ENCODE measurements at places on chromosomes 3 and 15.

DNA sequence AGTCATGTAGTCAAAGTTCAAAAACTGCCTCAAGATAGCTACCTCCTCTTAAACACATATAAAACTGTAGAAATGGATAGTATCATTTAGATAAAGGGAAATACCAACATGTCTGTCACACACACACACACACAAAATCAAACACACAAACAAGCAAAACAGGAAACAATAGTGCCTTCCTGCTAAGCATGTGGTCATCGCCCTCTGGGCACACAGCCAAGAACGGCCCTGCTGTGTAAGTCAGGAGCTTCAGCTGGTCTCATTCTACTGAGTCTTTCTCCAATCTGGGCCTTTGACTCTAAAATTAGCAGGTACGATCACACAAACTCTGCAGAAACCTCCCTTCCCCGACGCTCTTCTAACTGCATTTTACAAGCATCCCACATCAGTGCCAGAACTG lies 272.2 kb upstream of the CHRNA7 start:
- no peak for DNase-seq

DNA sequence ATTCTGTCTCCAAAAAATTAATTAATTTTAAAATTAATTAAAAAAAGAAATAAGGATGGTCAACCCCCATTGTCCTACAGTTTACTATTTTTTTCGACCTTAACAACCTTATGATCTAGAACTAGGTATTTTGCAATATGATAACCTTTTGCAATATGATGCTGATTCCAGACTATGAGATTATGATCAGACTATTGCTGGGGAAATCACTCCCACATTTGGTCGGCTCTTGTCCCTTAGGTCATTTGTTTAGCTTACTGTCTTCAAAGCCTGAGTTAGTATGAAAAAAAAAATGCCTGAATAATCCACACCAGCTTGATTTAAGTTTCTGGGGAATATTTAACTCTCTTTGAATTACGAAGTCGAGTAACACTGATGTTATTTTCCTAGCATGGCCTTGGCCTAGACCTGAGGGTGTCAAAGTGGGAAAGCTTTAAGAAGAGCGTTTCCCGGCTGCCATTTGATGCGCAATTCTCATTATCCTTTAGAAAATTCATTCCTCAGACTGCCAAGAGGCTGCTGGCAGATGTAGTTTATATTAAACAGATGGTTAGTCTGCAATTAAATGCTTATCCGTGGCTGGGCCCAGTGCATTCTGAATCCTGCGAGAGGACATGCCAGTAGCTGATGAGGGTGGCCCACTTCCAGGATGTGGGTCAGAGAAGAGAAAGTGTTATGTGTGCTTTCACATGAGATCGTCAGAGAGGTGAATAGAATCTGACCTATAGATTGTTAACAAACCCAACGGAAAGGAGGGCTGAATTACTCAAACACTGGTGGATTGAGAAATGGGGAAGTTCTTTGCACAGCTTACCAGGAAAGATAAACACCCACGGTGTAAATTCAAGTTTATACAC lies 496.0 kb upstream of the THBS1 start:
- no peak for DNase-seq

DNA sequence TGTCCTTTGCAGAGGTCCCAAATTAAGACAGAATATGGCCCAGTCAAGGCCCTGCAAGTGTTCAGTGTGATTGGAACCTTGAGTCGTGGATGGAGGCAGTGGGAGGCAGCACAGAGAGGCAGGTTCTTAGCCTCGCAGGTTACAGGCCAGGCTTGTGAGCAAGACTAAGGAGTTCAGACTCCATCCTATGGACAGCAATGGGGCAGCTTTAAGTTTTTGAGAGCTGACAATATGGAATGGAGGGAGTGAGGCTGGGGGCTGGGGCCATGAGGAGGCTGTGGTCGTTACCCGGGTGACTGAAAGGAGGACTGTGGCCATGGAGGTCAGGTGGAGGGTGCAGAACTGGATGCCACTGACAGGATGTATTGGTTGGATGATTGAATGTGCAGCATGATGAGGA lies 74.1 kb upstream of the PRR23C start:
- DNase-seq = no peak

DNA sequence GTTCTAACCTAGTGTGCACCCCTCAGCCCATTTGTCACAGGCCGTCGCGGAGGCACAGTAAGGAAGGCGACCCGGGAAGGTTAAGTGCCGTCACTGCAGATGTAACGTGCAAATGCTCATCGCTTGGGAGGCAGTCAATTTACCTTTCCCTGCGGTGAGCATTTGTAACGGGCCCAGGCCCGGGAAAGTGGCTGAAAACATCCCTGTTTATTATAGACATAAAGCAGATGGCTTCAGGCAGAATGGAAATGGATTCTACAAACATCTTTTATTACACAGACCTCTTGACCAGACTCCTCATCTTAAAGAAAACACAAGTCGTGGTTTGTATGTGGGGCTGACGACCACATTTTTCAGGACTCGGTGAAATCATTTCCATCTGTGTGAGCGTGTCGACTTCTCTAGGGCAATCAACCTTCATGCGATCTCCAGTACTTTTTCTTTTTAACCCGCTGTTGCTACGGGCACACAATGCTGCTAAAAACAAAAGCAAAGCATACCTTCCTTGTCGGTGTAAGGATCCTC lies 43.6 kb downstream of the NMNAT3 start:
- no peak for DNase-seq

- DNase-seq = no peak
Measured at GRCh38 chr3:45944830-45945620, 1.8 kb downstream of the CXCR6 start.

DNA sequence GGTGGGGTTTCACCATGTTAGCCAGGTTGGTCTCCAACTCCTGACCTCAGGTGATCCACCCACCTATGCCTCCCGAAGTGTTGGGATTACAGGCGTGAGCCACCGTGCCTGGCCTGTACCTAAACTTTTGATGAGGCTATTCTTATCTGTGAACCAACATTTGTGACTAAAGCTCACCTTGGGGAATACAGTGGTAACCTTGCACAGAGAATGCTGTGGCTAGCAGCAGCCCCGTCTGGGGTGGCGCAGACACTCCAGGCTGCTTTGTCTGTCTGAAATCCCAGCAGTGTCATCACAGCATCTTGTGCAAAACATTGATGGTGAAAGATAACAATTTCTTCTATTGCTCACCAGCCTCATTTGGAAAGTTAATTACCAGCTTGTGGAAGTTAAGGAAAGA lies 58.9 kb downstream of the CMTM8 start:
- DNase-seq = no peak

Measured in NCI-H1436 treated with DMSO at 0.1 percent for 48 hours (cell line).